Renal pelvis (tissue), 12 donors: ENCODE measurements at places on chromosomes 2 and 18. TPM values are rescaled to one million over a fixed set of nuclear protein-coding genes. Genes with fewer than 3 reads are reported as not detected.
A peak's percentile ranks its signal among the peaks of the same experiment; 100 is the strongest.

Gene HADHB
- 160 TPM for polyA plus RNA-seq

DNA sequence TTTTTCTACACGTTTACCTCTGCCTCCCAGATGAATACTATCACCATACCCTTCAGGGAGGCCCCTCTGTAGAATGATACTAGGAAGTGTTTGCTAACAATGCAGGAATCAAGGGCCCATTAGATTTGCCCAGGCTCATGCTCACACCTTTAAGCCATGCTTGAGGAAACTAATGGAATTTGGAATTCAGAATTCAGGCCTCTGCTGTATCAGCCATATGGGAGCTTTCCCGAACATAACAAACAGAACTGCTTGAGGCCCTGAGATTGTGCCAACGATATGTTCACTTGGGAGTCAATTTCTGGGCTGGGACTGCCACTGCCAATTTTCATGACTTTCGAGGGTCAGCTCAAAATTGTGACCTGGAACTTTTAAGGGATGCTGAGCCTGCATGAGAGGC is 282.5 kb downstream of the CLIP4 start:
- no peak for DNase-seq

Gene CPLX4
- polyA plus RNA-seq: 0.22 TPM

DNA sequence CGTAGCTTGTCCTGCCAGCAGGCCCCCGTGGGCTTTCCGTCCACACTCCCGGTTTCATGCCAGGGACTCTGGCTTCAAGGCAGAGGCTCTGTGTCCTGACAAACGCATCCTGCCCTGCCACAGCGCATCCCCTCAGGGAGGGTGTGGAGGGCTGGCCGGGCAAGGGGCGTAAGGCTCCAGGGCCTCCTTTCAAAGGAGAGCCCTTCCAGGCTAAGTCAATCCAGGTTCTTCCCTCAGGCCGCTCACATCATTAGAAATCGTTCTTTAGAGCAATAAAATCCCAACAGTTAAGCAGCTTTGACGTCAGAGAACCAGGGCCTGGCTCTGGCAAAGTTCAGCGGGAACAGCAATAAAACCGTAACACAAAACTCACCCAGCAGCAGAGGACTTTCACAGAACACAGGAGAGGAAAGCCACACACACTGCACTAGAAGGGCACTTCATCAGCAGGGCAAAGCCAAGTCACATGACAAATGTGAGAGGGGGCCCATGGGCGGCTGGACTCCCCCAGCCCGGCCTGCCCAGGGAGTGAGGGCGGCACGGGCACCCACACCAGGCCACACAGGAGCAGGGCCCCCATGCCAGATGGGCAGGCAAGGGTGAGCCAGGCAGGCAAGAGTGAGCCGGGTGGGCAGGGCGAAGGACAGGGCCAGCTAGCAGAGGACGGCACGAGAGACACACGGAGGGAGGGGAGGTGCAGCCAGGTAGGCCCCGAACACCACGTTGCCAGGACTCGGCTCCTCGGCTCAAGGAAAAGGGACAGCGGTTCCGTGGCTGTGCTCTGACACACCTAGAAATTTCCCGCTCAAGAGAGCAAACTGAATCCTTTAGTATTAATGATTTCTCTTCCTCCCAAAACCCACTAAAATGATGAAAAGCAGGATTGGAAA is 52.0 kb downstream of the HDAC4 start:
- peak; percentile 71 for DNase-seq

- no peak for DNase-seq
Observed at GRCh38 chr2:234031207-234031606, 19.3 kb upstream of the SPP2 start.

- no peak for DNase-seq
Observed at GRCh38 chr2:202831242-202832220, 40.0 kb downstream of the ICA1L start.

DNA sequence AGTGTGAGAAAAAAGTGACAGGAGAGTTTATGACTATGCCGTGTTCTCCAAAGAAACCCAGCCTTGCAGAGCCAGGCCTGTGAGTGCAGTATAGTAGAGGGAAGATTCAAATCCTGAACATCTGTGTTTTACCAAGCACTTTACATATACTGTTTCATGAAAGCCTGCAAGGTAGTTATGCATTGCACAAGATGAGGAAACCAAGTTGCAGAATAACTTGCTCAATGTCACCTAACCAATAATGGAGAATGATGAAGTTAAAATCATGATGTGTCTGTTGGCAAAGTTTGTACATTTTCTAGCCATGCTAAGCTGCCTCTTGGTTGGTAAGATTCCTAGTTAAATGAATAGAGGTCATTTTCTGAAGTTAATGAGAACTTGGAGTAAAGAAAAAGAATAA is 29.3 kb downstream of the SYT4 start:
- DNase-seq: no peak

Gene OTOS
- 0.26 TPM for polyA plus RNA-seq

Gene MCFD2
- 90.1 TPM for polyA plus RNA-seq

DNA sequence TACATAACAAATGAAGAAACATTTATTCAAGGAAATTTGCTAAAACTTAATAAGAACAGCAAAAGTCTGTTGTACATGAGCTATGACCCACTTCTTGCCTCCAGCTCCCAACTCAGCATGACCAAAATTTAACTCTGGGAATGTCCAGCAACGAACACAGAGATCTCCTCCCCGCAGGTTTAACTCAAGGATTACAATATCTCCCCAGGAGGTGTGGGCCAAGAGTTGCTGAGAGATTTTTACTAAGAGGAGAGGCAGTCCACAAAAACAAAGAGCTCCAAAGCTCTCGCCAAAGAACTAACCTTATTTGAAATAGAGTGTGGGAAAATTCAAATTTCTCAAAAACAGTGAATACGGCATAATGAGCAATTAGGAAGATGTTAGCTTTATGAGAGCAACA is 318.5 kb downstream of the GRB14 start:
- DNase-seq: no peak

- DNase-seq: no peak
Observed at GRCh38 chr2:121635371-121635770, 13.9 kb downstream of the CLASP1 start.

Gene CFC1
- not detected for polyA plus RNA-seq

- DNase-seq: no peak
Observed at GRCh38 chr2:20391951-20392699, 41.5 kb upstream of the PUM2 start.

- no peak for DNase-seq
Observed at GRCh38 chr2:161206471-161207032, 46.3 kb downstream of the TANK start.

- DNase-seq: no peak
Observed at GRCh38 chr18:59279193-59279592, 5.9 kb upstream of the RAX start.

Gene SPC25
- polyA plus RNA-seq: 15.5 TPM

GRCh38 chr2:133768658-133769435 is 200.6 kb upstream of the NCKAP5 start:
- DNase-seq: no peak

- DNase-seq: no peak
Observed at GRCh38 chr2:925309-925708, 25.3 kb upstream of the SNTG2 start.

DNA sequence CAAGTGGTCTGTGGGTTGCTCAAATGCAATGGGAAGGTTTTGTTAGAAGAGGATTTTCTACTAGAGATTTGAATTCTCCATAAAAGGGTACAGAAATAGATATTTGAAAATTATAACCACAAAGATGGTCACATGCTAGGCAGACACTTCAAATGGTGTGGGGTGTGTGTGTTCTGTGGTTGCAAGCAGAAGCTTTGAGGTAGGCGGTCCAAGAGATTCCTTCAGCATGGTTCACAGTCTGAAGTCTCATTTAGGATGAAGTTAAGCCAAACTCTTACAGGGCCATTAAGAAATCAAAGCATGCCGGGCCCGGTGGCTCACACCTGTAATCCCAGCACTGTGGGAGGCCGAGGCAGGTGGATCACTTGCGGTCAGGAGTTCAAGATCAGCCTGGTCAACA is 38.3 kb upstream of the RMDN2 start:
- DNase-seq: no peak

Gene DNER
- 56.5 TPM for polyA plus RNA-seq

GRCh38 chr2:239309398-239310245 is 91.2 kb downstream of the HDAC4 start:
- DNase-seq: no peak

DNA sequence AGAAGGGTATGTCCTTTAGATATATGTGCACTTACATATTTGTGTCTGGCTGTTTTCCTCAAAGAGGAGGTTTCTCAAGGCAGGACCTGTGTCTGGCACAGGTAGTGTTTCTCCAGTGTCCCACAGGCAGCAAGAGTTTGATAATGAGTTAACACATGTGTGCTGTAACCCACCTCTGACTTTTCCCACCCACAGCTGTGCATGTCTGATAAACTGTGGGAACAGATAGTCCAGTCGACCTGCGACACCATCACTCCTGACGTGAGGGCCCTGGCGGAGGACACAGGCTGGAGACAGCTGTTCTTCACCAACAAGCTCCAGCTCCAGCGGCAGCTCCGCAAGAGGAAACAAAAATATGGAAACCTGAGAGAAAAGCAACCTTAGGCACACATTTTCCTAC is 58.2 kb downstream of the SLC16A14 start:
- no peak for DNase-seq

Gene DLX2
- polyA plus RNA-seq: 0.12 TPM

GRCh38 chr2:31558401-31559295 is 22.1 kb downstream of the SRD5A2 start:
- no peak for DNase-seq

DNA sequence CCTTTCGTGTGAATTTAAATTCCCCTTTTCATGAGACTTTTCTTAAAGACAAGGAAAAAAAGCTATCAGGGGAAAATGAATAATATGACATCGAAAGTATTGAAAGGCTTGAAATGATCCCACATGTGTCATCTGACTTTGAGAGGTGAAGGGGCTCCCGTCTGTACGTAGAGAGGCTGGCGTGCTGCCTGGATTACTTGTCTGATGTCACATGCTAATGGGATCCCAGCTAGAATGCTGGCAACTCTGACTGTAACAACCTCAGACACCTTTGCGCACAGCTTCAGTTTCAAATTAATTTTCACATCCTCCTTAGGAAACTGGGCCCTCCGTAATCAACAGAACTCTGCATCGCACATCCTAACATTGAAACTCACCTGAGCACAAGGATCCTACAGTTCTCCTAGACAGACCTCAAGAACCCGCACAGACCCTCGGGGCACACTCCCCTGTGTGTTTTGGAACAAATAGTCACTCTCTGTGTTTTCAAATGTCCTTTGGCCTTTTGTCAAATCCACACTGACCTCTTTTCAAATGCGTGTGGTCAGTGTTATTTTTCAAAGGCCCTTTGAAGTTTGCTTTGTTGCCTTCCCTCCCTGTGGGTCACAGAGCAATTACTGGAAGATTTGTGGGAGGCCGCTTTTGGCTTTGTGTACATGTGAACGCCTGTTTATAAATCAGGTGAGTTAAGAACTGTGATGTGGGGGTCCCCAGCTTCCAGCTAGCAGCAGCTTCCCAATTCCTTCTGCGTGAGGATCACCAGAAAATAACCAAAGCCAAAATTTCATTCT is 65.9 kb downstream of the IL1R2 start:
- peak; percentile 54 for DNase-seq

- no peak for DNase-seq
Observed at GRCh38 chr2:88919087-88919738, 227.7 kb downstream of the RPIA start.

GRCh38 chr2:235343156-235343774 is 150.6 kb upstream of the AGAP1 start:
- no peak for DNase-seq

GRCh38 chr2:203619267-203619878 is 84.3 kb upstream of the RAPH1 start:
- DNase-seq: no peak

DNA sequence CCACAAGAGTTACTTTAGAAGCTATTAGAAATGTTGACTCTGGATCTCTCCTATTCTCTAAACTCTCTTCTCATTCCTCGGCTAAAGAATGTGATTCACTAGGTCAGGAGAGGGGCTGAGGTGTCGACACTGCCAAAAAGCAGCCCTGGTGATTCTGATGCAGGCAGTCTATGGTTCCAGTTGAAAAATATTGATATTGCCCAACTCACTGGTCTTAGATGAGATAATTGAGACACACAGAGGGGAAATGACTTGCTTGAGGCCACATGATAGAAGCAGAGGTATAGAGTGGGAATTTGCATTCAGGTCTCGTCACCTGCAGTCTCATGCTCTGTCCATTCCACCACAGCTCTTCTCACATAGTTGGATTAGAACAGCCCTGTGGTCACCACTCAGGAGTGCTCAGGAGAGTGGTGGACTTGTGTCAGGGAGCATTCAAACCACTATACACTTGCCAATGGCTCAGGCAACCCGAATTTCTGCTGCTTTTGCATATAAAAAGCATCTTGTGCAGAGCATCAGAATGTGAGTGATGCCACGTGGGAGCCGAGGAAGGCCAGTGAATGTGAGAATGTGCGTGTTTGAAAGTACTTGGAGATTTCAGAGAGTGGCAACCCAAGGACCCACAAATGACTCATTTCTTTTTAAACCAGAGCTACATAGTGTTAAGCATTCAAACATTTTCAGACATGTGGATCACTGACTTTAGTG is 65.1 kb upstream of the CTLA4 start:
- no peak for DNase-seq

Gene TSHZ1
- polyA plus RNA-seq: 35.6 TPM

DNA sequence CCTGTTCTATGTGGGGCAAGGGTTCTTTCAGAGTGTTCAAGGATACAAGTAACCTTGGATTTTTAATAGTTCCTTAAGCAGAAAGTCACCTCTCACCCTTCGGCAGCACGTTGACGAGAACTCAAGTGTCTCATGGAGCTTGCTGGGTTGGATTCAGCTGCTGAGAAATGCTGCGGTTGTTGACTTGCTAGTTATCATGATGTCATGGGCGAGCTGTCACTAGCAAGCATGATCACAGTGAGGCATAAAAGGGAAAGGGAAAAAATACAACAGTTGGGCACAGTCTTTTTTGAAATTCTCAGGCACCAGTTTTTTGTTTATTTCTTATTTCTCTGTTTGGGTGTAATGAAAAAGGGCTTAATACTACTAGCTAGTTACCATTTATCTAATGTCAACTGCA is 53.2 kb downstream of the ADCYAP1 start:
- DNase-seq: no peak

- DNase-seq: no peak
Observed at GRCh38 chr18:41713969-41714825, 240.8 kb upstream of the PIK3C3 start.

GRCh38 chr2:18551169-18551568 is 9.3 kb downstream of the RDH14 start:
- no peak for DNase-seq

DNA sequence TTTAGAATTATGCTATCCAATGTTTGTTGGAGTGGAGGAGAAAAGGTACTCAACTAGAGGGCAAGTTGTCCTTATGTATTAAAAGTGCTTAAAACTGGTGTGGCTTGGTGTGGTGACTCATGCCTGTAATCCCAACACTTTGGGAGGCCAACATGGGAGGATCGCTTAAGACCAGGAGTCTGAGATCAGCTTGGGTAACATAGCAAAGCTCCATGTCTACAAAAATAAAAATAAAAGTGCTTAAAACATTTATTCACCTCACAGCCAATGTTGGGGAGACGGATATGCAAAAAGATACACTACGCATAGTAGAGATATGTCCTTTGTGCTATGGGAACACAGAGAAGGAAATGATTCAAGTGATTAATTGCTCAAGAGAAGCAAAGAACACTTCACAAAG is 19.3 kb upstream of the TNFAIP6 start:
- no peak for DNase-seq
